ENCODE measurements at places on chromosomes 13 and 19.
A peak's percentile ranks its signal among the peaks of the same experiment; 100 is the strongest.

- DNase-seq, result no peak
These were observed 905.7 kb upstream of the SLITRK5 start for GRCh38 chr13:86765462-86765861.

GRCh38 chr19:41919948-41920712 is 8.1 kb downstream of the ERFL start:
- no peak for DNase-seq

DNA sequence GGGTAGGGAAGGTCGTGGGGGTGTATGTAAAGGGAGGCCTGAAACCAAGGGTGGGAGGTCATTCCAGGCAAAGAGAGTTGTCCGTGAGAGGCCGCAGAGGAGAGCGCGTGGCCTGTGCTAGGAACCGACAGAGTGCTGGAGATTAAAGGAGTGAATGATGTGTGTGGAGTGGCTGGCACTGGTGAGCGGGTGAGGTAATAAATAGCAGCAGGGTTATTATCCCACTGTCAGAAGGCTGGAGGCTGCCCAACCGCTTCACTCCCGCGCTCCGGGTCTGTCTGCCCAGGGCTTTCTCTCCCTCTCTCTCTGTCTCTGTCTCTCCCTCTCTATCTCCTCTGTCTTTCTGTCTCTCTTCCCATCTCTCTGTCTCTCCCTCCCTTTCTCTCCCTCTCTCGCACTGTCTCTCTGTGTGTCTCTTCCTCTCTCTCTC is 17.4 kb downstream of the ZNF579 start:
- DNase-seq, result peak; percentile 43

DNA sequence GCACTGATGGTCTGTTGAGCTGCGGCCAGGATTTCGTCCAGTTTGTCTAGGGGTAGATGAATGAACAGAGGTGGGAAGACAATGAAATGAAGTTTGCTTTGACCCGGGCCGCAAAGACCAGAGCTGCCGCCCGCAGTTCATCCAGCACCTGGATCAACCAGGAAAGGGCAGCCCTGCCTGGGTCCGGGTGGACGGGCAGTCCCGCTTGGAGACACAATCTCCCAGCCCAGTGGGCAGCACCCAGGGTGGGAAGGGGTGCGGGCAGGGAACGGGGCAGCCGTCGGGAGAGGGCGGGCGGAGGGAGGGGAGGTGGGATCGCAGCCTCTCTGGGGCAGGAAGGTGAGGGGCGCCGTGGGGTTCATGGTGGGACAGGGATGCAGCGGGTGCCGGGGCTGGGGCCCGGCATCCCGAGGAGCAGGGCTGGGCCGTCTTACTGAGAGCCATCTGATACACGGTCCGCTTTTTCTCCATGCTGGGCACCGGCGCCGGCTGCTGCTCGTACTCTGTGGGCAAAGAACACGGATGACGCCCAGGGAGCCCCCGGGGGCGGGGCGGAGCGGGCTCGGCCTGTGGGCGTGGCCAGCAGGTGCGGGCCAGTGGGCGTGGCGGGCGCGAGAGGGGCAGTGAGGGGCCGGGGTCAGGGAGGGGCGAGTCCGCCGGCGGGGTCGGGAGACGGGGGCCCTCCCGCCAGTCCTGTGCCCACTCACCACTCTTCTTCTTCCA is 33.1 kb downstream of the SHANK1 start:
- no peak for DNase-seq
